ENCODE measurements at places on chromosomes 1 and 21.

GRCh38 chr1:45820173-45820572 is 16.8 kb downstream of the MAST2 start:
- no peak for DNase-seq

GRCh38 chr1:74586253-74586897 is 74.0 kb upstream of the LRRC53 start:
- no peak for DNase-seq

- no peak for DNase-seq
Measured at GRCh38 chr1:2038229-2038628, 12.0 kb upstream of the PRKCZ start.

DNA sequence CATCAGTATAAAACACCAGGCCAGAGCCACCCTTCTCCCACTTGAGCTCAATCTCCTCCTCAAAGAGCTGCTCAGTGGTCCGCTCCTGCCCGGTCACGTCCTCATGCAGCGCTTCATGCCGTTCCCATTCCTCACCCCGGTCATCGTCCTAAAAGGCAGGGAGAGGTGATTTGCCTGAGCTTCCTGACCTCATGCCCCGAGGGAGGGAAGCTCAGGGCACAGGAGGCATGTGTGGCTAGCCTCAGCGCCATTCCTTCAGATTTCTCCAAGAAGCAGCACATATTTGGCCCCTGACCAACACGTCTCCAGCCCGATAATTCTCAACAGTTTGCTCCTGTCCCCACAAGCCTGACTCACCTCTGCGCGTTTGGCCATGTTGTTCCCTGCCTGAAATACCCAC is 4.2 kb upstream of the GPN2 start:
- DNase-seq = no peak

DNA sequence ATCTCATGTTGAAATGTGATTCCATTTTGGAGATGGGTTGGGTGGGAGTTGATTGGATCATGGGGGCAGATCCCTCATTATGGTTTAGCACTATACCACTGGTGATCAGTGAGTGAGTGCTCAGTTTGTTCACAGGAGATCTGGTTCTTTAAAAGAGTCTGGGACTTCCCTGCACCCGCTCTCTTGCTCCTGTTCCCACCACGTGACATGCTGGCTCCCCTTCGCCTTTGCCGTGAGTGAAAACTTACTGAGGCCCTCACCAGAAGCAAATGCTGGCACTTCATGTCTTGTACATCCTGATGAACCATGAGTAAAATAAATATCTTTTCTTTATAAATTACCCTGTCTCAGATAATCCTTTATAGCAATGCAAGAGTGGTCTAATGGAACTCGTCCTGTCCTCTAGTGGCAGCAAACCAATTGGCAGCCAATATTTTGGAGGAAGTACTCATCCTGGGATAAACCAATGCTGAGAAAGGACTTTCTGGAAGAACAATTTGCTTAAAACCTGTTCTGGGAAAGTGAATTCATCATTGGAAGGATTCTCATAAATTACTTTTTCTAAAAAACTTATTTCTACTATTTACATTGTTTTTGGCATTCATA is 27.8 kb upstream of the CYP4A11 start:
- DNase-seq = no peak

DNA sequence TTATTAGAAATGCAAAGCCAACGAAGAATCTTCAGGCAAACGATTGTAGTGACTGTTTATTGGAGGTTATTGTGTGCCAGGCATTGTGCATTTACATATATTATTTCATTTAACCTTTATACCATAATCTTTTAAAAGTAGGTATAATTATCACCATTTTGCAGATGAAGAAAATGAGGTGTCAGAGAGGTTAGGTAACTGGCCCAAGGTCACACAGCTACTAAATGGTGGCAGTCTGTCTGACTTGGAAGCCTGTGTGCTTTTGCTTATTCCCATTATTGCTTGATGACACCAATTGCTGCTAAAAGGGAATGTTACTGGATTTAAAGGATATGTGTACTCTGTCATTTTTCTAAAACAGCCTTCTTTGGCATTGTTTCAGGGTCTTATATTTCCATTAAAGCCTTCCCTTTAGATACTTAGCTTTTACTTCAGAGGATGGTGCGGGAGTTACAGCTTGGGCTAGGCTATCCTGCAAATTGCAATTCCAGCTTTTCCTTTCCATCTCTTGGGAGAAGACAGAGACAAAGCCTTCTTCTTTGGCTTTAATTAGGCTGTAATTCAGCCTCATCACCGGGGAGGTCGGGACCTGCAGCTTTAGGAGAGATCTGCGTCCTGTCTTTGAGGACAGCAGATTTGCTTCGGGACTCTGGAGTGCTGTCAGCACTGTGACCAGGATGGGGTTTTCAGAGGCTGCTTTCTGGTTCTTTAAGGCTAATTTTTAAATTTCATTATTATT is 37.4 kb upstream of the ERRFI1 start:
- no peak for DNase-seq

DNA sequence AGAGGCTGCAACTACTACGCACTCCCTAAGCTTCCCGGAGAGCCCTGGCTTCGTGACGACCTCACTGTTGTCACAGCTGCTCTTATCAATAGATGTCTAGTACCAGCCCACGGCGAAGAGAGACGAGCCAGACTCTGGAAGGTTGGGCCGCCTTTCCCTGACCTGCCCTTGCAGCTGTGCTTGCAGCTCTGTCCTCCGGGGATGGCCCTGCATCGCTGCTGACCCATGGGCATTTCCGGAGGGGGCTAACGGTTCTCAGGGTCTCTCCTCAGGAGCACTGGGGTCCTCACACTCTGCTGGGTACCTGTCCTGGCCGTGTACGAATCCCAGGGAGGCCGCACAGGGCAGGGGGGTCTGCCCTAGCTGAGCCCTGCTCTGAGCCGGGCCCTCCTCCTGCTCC is 93.8 kb upstream of the COL6A1 start:
- DNase-seq = no peak

- no peak for DNase-seq
Measured at GRCh38 chr1:243553090-243553489, 297.0 kb downstream of the AKT3 start.

DNA sequence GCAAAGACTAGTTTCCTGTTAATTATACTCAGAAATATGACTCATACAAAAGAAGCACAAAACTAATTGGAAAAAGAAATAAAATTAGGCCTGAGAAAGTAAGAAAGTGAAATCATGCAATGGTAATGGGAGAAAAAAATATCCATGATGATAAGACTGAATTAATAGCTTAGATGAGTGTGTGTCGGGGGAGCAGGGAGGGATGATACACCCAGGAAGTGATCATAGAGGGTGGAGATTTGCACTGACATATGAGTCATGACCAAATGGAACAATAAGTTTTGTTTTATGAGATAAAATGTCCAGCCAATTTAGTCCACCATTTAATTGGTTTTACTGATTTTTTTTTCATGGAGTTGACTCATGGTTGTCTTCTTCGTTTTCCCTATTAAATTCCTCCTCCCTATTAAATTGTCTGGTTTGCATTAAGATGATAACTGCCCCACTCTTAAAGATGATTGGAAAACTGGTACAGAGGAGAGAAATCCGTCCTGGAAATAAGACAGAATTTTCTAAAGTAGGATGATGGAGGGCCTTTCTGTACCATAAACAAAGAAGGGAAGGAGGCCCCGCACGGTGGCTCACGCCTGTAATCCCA is 111.7 kb upstream of the KCNJ6 start:
- no peak for DNase-seq

- DNase-seq = no peak
Measured at GRCh38 chr1:7220007-7220406, 434.8 kb downstream of the CAMTA1 start.

DNA sequence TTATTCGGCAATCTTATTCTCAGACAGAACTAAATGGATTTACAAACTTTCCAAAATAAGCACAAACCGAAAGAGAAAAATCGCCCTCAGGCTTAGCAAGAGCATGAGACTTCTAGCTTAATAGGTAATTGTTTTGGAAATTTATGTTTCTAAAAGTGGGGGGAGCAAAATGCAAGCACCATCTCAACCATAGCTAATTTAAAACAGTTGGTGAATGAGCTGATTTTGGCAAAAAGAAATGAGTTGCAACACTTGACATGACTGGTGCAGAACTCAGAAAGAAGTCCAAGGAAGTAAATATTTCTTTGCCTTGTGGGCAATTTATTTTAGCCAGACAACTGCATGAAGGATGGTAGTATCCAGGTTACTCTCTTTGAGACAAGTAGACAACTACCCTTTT is 71.5 kb upstream of the PTGFR start:
- no peak for DNase-seq

DNA sequence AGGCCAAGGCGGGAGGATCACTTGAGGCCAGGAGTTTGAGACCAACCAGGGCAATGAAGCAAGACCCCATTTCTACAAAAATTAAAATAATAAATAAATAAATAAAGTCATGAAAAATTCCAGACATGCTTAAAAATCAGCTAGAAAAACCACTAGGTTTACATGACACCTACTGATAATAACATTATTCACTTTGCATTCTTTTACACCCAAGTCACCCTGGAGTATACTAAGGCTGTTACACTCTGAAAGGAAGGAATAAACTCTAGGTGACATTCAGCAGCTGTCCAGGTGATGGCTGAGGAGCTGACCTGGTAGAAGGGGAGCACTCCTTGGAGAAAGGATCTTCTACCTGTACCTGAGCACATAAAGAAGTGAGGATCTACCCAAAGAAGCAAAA is 179.2 kb downstream of the ZNF281 start:
- no peak for DNase-seq

- DNase-seq = peak; percentile 75
Measured at GRCh38 chr1:31669786-31670592, 25.3 kb upstream of the PEF1 start.

DNA sequence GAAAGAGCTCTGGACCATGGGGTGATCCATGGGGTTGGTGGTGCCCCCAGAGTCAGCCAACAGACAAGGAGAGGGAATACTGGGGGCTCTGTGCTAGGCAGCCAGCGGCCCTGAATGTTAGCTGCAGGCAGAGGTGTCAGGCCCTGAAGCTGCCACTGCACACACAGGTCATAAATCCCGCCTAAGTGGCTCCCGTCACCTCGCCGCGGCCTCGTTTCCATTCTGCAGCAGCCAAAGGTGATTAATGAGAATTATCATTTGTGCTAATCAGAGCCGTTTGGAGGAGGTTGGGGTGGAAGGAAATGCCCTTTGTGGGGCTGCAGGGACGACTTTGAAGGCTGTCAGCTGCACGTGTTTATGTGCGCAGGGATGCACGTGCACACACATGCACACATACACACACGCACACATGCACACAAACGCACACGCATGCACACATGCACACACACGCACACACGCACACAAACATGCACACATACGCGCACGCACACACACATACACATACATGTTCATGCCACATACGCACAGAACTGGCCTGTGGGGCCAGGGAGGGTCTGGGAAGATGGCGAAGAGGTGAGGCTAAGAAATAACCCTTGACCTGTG is 88.8 kb upstream of the ARHGEF16 start:
- DNase-seq = no peak

- DNase-seq = peak; percentile 99
Measured at GRCh38 chr1:43952731-43953346, 6.1 kb downstream of the IPO13 start.

- no peak for DNase-seq
Measured at GRCh38 chr1:184416481-184416880, 29.7 kb downstream of the C1orf21 start.

GRCh38 chr1:49187056-49187455 is 410.4 kb upstream of the BEND5 start:
- no peak for DNase-seq

DNA sequence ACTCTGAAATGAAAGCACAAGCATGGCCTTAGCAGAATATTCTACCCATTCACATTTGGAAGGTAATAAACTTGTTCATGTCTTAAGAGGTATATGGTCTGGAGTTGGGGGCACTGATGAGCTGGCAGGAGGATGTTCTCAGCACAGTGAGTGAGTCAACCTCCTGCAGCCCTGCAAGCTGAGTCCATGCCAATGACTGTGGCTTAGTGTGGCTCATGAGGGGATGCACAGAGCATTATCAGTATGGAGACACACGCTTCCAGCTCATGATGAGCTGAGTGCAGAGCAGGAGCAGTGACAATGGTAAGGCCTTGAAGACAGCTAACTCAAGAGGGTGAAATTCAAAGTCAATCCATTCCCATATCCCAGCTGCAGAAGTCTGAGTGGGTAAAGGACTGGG is 102.3 kb downstream of the TNFSF18 start:
- DNase-seq = no peak
